ENCODE measurements at places on chromosomes 2 and 18. TPM values are rescaled to one million over a fixed set of nuclear protein-coding genes. Genes with fewer than 3 reads are reported as not detected.

Gene ADCYAP1
- not detected for total RNA-seq

Gene SNORC
- total RNA-seq = 20.0 TPM

Gene DAW1
- total RNA-seq = 1.8 TPM

Gene G6PC2
- not detected for total RNA-seq

Gene MEIS1
- total RNA-seq = 9.1 TPM

Gene TMEM247
- not detected for total RNA-seq

Gene RAPGEF4
- not detected for total RNA-seq

Gene TMEM178A
- 2.9 TPM for total RNA-seq

Gene DSG1
- not detected for total RNA-seq

Gene KIF1A
- not detected for total RNA-seq

Gene FHL2
- 109 TPM for total RNA-seq

Gene PLGLB2
- 1.9 TPM for total RNA-seq

Gene GKN2
- not detected for total RNA-seq

DNA sequence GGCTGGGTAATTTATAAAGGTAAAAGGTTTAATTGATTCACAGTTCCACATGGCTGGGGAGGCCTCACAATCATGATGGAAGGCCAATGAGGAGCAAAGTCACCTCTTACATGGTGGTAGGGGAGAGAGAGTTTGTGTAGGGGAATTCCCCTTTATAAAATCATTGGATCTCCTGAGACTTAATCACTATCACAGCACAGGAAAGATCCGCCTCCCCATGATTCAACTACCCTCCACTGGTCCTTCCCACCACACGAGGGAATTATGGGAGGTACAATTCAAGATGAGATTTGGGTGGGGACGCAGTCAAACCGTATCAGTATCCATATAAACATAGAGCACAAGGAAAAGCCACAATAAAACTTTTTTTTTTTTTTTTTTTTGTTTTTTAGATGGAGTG is 172.6 kb upstream of the PIEZO2 start:
- DNase-seq = no peak

GRCh38 chr18:44895176-44895798 is 214.6 kb downstream of the SETBP1 start:
- peak; percentile 30 for DNase-seq

DNA sequence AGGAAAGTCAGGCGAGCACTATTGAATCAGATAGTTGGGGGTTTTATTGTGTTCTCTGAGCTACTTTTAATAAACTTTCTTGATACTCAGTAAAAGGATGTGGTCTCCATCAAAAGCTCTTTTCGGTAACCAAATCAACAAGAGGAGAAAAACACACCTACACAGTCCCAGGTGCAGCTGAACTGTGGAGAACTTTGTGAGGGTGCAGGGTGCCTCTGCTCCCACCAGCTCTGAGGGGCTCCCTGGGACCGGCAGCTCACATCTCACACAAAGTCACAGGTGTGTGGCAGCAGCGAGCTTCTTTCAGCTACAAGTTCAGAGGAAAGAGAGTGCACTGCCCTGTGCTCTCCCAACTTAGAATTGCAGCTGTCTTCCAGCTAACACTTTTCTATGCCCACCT is 650.4 kb downstream of the RNF144A start:
- no peak for DNase-seq

- peak; percentile 66 for DNase-seq
These were observed 53.5 kb upstream of the RMDN2 start for GRCh38 chr2:37871456-37872191.

- peak; percentile 78 for DNase-seq
These were observed 37.6 kb downstream of the PTPN18 start for GRCh38 chr2:130393318-130393910.

GRCh38 chr2:121335294-121336290 is 50.6 kb upstream of the TFCP2L1 start:
- no peak for DNase-seq

GRCh38 chr18:23538870-23539269 is 35.6 kb downstream of the RMC1 start:
- DNase-seq = no peak

DNA sequence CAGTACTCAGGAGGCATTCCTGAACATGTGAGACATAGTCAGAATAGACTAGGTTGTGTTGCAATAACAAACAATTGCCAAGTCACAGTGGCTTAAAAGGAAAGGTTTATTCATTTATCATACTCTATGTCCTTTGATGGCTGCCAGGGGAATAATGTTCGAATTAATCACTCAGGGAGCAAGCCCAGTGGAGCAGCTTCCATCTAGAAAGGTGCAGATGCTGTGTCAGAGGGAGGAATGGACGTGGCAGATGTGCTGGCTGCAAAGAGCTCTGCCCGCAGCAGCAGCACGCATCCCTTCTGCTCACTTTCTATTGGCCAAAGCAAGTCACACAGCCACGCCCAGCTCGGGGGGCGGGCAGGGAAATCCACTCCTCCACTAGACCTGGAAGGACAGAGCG is 105.9 kb upstream of the AQP4 start:
- DNase-seq = no peak

- DNase-seq = no peak
These were observed 39.5 kb downstream of the ORC4 start for GRCh38 chr2:147980940-147981528.

- no peak for DNase-seq
These were observed 129.3 kb upstream of the REV1 start for GRCh38 chr2:99619151-99619550.

DNA sequence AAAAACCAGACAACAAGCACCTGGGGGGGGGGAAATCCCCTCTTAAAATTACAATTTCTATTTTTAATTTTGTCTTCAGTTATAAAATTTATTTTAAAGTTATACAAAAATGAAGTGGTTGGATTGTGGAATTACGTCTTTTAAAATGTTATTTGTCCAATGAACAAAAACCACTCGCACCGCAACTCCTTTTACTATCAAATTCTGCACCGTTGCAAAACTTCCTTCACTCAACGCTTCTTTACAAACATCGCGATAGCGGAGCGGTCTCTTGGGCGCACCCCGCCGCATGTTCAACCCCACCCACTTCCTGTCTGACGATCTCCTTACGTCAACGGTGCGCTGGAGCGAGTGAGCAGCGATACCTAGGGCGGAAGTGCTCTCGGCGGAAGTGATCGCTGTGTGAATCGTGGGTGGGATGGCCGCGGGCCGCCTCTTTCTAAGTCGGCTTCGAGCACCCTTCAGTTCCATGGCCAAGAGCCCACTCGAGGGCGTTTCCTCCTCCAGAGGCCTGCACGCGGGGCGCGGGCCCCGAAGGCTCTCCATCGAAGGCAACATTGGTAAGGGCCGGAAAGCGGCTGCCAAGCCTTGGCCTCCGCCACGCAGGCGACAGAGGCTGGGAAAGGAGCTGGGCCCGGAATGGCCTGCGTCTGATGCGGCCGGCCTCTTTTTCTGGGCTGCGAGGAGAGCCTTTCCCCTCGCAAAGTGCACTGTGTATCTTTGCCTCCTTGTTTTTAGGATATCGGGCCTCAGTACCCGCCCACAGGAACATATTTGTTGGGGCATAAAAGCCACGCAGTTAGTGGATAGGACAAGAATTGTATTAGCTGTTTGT is at the start of gene DGUOK:
DGUOK (plus strand) TSS at position 388 of the 835 bp plus-strand sequence; CDS start at position 419, 31 bp downstream.
- DNase-seq = peak; percentile 93

- DNase-seq = peak; percentile 4
These were observed 58.2 kb downstream of the KLHL14 start for GRCh38 chr18:32714571-32715148.

GRCh38 chr2:17759805-17760204 is 5.9 kb downstream of the GEN1 start:
- no peak for DNase-seq

- no peak for DNase-seq
These were observed 8.3 kb downstream of the EHBP1 start for GRCh38 chr2:62713837-62714236.

DNA sequence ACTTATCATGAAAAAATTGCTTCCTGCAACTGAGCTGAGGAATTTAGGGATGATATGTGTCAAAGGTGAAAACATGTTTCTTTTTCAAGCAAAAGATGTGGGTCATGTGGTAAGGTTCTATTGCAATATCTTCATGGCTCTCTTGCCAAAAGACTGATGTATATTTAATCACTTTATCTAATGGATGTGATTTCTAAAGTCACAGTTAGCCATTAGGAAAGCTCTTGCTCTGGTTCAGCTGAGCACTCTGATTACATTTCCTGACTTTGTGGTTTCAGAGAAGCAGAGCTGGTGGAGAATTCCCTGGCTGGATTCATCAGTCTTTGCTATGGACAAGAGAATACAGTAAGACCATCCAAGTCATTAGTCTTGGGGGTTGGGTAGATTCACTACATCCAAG is 24.4 kb downstream of the SCN9A start:
- DNase-seq = no peak

GRCh38 chr2:175576875-175577274 is 395.4 kb upstream of the ATP5MC3 start:
- DNase-seq = no peak

- DNase-seq = no peak
These were observed 108.4 kb downstream of the CAMKMT start for GRCh38 chr2:44470151-44470550.

GRCh38 chr2:237604960-237605359 is 14.4 kb upstream of the RAB17 start:
- peak; percentile 44 for DNase-seq

DNA sequence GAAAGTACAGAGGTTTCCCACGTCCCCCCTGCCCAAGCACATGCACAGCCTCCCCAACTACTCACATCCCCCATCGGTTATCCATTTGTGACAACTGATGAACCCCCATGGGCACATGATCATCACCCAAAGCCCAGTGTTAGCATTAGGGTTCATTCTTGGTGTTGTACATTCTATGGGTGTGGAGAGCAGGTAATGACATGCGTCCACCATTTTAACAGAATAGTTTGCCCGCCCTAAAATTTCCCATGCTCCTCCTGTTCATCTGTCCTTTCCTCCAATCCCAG is 74.3 kb downstream of the LONRF2 start:
- no peak for DNase-seq

GRCh38 chr2:226721541-226721940 is 78.1 kb downstream of the IRS1 start:
- no peak for DNase-seq

DNA sequence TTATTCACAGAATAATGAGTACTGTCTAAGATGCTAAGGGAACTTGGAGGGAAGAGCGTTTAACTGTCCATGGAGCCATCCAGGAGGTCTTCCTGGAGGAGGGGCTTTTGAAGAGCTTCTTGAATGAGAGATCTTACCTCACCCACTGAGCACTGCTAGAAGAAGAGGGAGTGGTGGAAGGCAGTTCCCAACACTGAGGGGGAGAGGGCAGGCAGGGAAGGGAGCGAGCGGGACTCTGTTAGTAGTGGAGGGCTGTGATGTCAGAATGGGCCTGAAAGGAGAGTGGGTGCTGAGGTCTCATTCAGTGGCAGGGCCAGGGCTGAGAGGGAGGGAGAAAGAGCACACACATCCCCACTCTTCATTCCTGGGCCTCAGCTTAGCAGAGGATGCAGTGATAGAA is 65.0 kb downstream of the NCK2 start:
- no peak for DNase-seq

DNA sequence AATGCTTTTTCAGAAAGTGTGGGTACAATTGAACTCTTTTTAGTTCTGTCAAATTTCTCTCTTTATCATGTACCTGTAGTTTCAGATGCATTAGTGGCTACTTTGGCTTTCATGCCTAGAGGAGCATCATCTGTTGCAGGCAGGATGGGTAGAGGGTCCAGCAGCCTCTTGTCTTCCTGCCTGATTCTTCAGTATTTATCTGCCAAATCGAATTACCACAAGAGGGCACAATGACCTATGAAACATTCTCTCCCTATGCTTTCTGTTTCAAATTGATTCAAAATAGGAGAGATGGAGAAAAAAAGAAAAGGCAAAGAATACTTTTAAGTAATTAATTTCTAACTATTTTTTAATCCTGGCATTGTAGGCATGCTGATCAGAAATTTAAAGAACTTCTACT is 477.2 kb downstream of the TRIB2 start:
- DNase-seq = no peak

GRCh38 chr2:132522901-132523300 is 106.3 kb downstream of the GPR39 start:
- no peak for DNase-seq

GRCh38 chr18:63974991-63975390 is 5.1 kb downstream of the SERPINB8 start:
- no peak for DNase-seq

DNA sequence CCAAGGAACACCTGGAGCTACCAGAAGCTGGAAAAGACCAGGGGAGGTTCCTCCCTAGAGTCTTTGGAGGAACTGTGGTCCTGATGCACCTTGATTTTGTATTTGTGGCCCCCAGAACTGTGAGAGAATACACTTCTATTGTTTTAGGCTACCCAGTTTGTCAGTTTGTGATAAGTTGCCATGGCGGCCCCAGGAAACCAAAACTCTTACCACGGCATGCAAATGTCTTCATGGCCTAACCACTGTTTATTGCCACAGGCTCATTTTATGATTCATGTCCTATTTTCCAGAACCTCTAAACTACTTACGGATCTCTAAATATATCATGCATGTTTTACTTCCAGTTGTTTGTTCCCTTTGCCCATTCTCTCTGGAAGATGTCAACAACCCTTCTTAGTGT is 1250.7 kb upstream of the FAM98A start:
- no peak for DNase-seq

GRCh38 chr2:215442401-215442787 is 6.5 kb upstream of the FN1 start:
- no peak for DNase-seq

DNA sequence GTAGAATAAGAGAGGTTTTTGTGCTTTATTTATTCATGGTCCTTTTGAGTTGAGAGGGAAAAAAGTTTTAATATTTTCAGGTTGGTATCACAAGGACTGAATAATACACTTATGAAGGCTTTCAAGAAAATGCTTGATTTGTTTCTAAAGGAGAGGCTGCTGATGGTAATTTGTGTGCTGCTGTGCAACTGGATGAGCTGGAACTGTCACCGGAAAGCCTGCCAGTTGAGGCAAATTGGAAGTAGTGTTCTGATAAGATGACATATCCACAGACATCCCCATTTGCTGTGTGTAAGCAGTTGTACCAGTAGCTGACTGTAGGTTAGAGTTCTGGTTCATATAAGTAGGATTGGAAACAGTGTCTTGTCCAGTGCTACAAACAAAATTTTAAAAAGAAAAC is 21.6 kb upstream of the CACNB4 start:
- DNase-seq = no peak

GRCh38 chr18:71942433-71942832 is 601.7 kb downstream of the CBLN2 start:
- no peak for DNase-seq

GRCh38 chr2:225042800-225043167 is 516 bp upstream of the DOCK10 start:
- DNase-seq = no peak

Measured in PC-9 (cell line).